ENCODE measurements at places on chromosomes 2 and 18.

GRCh38 chr2:122191331-122191730, 435.9 kb downstream of the TSN start:
- no peak for DNase-seq

- DNase-seq = no peak
These were observed 7.3 kb downstream of the IL1RN start for GRCh38 chr2:113134717-113135116.

DNA sequence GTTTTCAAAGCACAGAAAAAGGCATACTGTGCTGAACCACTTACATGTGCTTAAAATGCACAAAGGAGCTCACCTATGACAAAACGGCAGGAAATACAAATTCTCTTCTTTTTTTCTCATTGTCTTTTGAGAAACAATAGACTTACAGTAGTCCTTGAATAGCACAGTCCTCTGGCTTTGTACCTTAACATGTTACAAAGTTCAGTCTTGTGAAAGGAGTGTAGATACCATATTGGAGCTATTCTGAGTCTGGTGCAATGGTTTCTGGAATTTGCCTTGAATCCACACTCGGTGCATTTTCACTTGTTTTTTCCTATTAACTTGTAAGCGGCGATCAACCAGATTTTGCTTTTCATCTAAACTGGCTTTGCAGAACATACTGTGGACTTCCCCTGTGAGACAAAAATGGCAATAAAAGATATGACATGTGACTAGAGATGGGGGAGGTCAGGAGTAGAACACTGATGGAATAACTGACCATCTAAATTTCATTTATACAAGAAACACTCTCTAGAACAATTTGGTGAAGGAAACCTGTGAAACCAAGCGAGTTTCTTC, 109.7 kb downstream of the METTL8 start:
- DNase-seq = no peak

GRCh38 chr18:25661831-25662230, 309.9 kb upstream of the ZNF521 start:
- no peak for DNase-seq

DNA sequence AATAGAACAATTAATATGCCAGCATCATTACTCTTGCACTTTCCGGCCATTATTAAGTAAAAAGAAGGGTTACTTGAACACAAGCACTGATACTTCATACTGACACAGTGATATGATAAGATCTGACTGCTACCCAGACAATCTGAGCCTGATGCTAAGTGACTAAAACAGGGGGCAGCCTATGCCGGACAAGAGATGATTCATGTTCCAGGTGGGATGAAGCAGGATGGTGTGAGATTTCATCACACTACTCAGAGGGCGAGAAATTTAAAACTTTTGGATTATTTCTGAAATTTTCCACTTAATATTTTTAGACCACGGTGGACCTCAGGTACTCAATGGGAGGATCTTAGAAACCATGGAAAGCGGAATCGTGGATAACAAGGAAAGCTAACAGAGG, 61.7 kb downstream of the LIPG start:
- no peak for DNase-seq

- no peak for DNase-seq
These were observed 622 bp downstream of the LRP2 start for GRCh38 chr2:169361706-169362117.

- no peak for DNase-seq
These were observed 41.5 kb upstream of the MCFD2 start for GRCh38 chr2:46956981-46957531.

- DNase-seq = no peak
These were observed 36.9 kb downstream of the YWHAQ start for GRCh38 chr2:9593925-9594324.

- no peak for DNase-seq
These were observed 857.4 kb downstream of the TDRD15 start for GRCh38 chr2:21981127-21981526.

GRCh38 chr2:207337234-207338219, 171.8 kb upstream of the KLF7 start:
- no peak for DNase-seq

DNA sequence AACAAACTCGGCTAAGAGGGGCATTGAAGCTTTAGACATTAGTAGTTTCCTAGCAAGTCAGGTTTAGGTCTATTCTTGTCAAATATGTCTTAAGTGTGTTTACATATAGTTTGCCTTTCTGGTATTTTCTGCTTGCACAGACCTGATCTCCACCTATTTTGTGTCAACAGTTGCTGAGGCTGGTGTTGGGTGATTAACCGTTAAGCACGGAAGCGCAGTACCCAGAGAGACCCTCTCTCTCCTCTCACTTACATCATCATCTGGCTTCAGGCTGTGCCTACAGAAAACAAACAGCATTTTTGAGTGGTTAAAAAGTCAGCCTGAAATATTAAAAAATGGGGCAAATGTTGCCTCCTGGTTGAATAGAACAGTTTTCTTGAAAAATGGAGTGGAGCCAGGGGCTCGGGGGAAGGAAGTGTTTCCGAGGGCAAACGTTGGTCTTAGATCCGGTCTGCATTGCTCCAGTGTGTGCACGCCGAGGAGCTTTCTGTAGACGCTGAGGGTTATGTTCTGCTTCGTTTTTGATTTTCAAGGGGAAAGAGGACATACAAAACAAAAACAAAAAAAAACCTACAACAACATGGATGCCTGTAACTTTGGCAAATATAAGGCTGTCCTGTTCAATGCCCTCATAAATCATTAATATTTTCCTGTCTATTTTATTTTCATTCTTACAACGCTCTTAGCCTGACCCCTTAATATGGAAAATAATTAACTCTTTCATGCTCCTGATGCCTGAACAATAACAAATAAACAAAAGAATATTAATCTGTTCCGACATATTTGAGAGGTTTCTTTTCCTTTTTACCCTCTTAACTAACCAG, 120.8 kb downstream of the MEIS1 start:
- DNase-seq = no peak

- DNase-seq = no peak
These were observed 600.0 kb downstream of the SLC4A3 start for GRCh38 chr2:220227266-220227920.
